ENCODE measurements at places on chromosomes 7 and 10.

- no peak for DNase-seq
Observed at GRCh38 chr7:5172196-5172775, 17.7 kb upstream of the WIPI2 start.

DNA sequence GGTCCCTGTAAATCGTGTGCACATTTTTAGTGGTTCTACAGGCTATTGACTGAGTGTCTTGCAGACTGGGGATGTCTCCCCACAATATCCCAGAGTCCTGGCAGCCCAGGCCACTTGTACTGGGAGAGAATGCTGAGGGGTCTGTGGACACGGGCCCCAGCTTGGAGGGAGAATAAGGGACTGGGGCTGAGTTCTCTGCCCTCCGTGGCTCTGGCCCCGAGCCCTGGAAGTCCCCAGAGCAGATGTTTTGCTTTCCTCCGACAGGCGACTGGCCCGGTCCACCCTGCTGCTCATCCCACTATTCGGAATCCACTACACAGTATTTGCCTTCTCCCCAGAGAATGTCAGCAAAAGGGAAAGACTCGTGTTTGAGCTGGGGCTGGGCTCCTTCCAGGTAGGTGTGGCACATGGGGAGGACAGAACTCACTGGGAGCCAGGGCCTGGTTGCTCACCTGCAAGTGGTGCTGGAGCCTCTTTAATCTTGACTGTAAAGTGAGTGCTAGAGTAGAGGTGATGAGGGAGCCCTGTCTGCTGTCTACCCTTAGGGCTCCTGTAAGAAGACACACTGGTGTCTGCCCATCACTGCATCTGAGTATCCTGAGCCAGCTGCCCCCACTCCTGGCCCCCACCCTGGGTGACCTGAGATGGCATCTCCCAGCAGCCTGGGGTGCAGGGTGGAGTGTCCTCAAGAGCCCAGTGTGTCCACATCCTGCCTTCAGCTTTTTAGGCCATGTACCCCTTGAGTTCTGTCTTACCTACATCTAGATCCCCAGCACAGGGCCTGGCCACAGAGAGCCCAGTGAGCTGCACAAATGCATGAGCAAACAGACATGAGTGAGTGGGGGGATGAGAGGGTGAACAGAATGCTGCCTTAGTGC lies 51.1 kb downstream of the ADCYAP1R1 start:
- DNase-seq = no peak

GRCh38 chr7:43113622-43114457 lies 1.4 kb downstream of the HECW1 start:
- DNase-seq = no peak

DNA sequence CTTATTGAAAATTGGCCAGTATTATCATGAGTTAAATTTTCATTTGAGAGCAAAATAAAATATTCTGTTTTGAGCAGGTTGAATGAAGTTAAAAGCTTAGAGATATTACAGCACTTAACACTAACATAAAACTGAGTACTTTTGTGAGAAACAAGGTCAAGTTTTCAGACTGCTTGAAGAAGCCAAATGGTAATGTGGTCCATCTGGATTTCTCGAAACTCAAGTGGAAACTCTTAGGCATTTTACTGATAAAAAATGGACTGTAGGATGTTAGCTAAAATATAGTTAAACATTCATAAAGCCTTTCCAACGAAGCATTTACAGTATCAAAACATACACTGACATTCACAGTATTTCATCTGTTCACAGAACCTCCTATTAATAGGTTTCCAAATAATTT lies 528.1 kb upstream of the SEMA3D start:
- DNase-seq = no peak

GRCh38 chr10:62759599-62760175 lies 44.8 kb upstream of the ADO start:
- no peak for DNase-seq

GRCh38 chr7:88280801-88281200 lies 25.9 kb downstream of the STEAP4 start:
- DNase-seq = no peak

DNA sequence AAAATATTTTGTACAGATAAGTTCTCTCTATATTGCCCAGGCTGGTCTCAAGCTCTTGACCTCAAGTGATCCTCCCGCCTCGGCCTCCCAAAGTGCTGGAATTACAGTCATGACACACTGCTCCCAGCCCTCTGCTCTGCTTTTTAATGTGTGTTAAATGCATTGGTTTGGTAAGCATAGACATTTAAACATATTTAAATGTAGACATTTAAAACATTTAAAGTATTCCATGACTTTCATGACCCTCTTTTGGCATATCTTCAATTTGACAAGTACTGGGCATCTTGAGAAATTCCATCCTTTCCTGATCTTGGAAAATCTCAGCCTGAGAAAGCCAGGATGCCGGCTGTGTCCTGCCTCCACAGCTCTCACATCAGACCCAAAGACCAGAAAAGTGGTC lies 5.2 kb upstream of the SAR1A start:
- no peak for DNase-seq

DNA sequence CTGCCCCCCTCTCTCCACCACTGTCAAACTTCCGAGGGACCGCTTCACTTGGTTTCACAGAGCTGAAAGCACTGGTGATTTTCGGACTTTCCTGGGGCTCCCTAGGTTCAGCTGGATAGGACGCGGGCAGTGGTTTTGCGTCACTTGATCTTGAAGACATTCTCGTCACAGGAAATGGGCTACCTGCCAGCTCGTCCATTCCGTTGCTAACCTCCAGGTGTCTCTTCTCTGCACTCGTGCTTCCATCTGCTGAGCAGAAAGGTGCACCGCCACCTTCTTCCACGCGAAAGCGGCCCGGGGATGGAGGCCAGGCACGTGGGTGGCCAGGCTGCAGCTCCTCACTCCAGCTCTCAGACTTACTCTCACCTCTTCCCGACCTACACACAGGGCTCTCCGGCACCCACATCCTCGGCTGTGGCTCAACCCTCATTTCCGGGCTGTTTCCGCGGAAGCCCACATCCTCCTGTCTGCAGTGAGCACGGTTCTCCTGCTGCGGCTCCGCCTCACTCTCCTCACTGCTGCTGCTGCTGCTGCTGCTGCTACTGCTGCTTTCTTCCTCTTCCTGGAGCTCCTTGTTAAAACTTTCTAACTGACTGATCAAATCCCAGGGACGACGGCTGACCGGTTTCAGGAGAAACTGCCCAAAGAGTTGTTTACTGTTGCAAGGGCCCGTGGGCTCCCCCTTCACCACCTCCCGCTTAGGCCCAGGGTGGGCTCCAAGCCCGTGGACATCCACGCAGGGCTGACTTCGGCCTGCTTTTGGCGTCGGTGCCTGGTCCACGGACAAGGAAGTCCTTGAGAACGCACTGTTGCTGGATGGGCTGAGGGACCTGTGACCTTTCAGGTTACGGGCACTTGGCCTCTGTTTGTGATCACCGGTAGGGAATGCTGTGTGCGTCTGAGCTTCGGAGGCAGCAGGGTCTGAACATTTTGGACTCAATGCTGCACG lies 32.1 kb downstream of the JCAD start:
- DNase-seq = no peak

Measured in NCI-H2081 (cell line).